ENCODE measurements at places on chromosomes 3 and 15.

- DNase-seq: no peak
Observed at GRCh38 chr3:146249921-146250320, 984 bp downstream of the PLSCR4 start.

GRCh38 chr3:87227835-87228144 lies 681 bp downstream of the CHMP2B start:
- peak; percentile 27 for DNase-seq

DNA sequence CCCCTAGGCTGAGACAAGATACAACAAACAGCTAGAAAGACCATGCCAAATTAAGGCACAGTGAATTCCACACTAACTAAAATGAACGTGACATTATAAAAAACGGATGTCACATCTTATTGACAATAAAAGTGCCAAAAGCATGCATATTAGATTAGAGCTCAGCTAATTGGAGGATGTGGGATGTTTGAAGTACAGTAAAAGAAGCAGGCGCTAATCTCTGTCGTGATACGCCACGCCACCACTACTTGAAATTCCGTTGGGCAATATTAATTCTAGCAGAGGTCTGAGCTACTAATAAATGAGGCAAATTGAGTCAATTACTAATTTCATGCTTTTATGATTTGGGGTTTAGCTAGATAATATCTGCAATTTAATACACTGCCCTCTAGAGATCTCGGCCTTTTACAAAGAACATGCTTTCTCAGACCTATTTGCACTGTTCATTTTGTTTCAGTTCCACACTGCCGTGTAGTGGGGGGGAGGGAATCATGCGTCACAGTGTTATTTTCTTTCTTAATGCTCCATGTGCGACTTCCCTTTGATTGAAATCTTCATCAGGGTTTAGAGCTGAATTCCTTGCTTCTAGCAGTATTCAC lies 52.9 kb upstream of the ROBO2 start:
- DNase-seq: no peak

DNA sequence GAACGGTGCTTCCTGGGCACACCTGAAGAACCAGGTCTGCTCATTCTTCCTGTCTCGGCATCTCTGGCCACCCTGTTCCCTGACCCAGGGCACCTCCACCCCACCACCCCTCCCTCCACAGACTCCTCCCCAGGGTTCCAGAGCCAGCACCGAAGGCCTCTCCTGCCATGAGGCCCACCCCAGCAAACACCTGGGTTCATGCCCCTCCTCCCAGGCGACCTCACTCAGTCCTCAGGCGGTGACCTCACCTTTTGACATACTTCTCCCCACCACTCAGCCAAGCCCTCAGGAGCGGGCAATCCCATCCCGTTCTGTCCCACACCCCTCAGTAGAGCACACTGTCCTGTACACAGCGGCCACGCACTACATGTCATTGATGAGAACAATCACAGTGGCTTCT lies 72.3 kb downstream of the RPN1 start:
- no peak for DNase-seq

GRCh38 chr3:99515891-99516290 lies 122.5 kb upstream of the COL8A1 start:
- no peak for DNase-seq

- DNase-seq: peak; percentile 87
Observed at GRCh38 chr3:20648294-20648693, 462.3 kb upstream of the SGO1 start.

- DNase-seq: peak; percentile 57
Observed at GRCh38 chr15:58931987-58932588, 1.4 kb downstream of the SLTM start.

Data from EL (cell line).